Activated CD4-positive, alpha-beta memory T cell treated with anti-CD3 and anti-CD28 coated beads, Interleukin-2, amount 10 ng/mL, durations not matched to agents 7 days and 5 days (primary cell): ENCODE measurements at places on chromosomes 7 and 10.

DNA sequence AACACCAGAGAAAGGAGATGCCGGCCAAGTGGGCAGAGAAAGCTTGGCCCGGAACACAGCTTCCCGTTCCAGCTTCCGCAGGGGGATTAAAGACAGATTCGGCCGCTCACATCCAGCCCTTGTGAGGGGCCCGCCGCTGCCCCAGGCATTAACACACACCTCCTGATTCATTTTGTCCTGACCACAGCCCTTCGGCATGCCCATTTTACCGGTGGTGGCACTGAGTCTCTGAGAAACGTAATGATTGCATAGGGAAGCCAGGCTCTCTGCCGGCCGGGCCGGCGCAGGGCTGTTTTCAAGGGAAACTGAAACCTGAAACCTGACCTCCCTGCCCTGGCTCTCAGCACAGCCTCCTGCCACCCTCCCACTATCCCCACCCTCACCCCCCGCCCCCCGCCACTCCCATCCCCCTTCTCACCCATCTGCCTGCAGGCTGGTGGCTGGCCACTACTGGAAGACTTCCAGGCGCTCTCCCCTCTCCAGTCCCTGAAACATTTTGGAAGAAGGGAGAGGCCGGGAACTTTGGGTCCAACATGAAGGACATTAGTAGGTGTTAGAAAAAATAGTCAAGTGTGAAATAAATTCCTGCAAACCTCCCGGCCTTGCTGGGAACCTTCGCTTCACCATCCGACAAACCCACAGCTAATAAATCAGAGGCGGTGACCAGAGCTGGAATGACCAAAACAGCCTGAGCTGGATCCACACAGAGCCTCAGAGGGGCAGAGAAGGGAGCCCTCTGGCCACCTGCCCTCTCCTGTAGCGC lies 83.5 kb upstream of the CUX1 start:
- DNase-seq: no peak

GRCh38 chr7:67429735-67430134 lies 433.1 kb downstream of the TYW1 start:
- DNase-seq: no peak

GRCh38 chr7:114214466-114214865 lies 200.1 kb upstream of the FOXP2 start:
- no peak for DNase-seq

DNA sequence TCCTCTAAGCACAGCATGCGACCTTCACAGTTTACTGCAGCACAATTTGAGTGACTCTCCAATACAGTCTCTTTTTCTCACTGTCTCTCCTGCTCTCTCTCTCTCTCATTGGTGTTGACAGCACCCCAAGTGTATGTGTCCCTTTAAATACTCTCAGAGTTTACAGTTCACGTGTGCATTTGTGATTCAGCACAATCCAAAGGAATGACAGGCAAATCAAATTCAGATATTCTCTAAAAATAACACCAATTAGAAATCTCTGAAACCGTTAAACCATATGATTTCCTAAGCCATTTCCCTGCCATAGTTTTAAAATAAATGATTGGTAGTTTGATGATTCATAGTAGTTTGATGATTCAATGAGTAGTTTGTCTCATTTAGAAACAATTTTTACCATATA lies 104.0 kb upstream of the GAD2 start:
- DNase-seq: no peak

GRCh38 chr7:45176091-45176490 lies 18.5 kb downstream of the RAMP3 start:
- DNase-seq: no peak

DNA sequence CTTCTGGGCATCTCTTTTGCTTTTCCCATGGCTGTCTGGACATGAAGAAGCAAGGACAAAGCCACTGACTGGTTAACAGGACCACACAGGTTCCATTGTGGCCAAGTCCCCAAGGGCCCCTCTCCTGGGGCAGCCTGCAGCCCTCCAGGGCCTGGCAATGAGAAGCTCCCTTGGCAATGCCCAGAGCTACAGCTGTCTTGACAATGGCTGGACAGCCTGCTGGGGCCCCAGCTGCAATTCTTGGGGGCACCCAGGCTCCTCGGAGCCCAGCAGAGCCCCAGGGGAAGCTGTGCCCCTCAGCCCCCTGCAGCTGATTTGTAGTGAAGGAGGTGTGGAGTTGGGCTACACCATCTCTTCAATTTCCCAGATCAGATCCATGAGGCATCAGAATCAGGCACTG lies 384.9 kb upstream of the PODXL start:
- no peak for DNase-seq

DNA sequence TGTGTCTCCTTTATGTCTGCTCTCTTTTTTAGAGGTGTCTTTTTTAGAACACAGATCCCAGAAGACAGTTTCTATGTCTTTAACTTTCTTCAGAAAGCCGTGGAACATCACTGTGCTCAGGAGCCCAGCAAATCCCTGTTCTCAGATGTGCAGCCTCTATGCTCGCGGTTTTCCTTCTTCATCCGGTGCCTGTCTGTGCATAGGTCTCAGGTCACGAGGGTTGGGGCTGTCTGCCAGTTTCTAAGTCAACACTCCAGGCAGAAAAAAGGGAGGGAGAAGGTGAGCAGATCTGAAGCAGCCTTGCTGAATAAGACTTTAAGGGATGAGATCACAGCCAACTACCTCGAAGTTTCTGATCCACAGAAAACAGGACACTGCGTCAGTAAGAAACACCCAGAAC lies 68.5 kb downstream of the CRTAC1 start:
- no peak for DNase-seq

DNA sequence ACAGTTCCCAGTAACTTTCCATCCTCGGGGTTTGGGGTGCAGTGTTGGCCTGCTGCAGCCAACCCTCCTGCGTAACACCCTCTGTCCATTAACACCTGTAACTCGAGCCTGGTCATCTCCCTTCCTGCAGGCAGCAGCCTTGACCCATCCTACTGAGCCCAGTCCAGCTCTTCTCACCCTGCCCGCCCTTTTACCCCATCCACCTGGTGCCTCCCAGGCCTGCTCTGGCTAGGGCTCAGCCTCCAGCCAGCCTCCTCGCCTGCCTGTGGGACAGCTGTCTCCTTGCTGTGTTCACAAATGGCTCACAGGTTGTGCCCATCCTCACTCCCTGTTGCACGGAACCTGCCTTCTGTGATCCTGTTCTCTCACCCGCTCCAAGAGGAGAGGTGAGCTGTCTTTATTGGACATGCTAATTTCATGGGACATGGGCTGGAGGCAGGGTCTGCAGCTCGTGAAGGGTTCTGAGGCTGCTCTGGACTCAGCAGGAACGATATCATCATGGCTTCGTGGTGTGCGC lies 277.2 kb upstream of the TCERG1L start:
- no peak for DNase-seq

DNA sequence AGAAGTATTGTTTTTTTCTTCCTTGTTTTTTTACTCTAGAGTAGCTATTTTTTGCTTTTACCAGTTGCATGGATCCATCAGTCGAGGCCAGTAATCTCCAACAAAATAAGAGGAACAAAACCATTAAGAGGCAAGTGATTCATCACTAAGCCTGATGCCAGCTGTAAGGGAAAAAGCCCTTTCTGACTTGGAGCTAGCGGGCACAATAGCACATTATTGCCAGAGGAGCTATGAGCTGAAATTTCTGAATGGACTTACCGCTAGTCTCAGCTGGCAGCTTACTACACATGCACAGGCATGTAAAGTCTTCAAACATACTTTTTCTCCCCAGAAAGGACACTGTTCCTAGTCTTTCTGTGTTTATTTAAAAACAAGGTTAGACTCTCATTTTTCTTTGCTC lies 41.6 kb upstream of the PTPRZ1 start:
- DNase-seq: no peak

DNA sequence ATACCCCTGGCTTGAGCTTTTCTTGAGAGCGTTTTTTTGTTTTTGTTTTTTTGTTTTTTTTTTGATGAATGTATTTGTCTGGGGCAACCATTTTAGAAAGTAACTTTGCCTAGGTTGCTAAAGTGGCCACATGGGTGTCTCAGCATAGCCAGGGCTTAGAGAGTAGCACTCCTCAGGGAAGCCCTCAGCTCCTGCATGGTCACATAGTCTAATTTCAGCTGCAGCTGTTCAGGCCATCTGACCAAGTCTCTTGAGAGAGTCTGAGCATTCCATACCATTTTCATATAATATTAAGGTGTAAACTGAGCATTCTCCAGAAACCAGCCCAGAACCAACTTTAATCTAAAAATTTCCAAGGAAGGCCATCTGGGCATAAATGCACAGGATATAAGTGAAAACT lies 186.4 kb downstream of the NPSR1 start:
- DNase-seq: no peak

GRCh38 chr7:4054158-4054557 lies 627.9 kb upstream of the FOXK1 start:
- no peak for DNase-seq

GRCh38 chr7:106864298-106865081 lies 592 bp upstream of the PIK3CG start:
- DNase-seq: no peak

DNA sequence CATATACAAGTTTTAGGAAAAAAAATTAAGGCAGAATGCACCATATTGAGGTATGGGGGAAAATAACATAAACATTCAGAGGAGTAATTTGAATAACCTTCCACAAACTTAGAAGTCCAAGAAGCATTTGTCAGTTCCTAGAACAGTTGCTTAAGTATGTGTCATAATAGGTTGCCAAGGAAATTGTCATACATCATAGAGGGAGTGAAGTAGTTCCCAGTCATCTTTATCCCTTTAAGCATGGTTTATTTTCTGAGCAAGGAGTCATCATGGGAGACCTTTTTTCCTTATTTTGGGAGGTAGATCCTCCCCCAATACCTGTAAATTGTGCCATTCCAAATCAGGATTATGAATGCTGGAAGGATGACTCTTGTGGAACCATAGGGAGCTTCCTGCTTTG lies at the start of gene SSMEM1:
Gene SSMEM1 (plus strand): TSS at position 219 of the 400 bp plus-strand sequence. CDS start 51 bp downstream, at position 270.
- no peak for DNase-seq

DNA sequence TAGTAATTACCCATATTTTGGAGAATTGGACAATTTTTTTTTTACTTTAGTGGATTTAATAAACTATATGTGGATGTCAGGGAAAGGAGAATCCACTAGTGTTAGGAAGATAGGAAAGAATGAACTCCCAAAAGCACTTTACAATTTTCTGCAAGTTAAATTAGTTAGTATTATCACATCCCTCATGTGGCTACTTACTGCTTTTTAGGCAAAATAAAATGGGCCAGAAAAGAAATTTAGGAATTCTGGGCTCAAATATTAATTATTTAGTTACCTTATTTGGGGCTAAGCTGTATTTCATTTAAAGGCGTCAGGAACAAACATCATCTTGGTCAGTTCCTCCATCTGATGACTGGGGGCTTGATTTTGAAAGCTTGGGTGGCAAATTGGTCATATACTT lies 4.8 kb upstream of the CUX1 start:
- no peak for DNase-seq

GRCh38 chr10:55630491-55631056 lies 730.5 kb downstream of the ZWINT start:
- DNase-seq: no peak

- DNase-seq: no peak
These were observed 12.0 kb upstream of the AKR1B1 start for GRCh38 chr7:134470864-134471263.

- DNase-seq: no peak
These were observed 161.4 kb downstream of the ELMO1 start for GRCh38 chr7:37287131-37287855.

DNA sequence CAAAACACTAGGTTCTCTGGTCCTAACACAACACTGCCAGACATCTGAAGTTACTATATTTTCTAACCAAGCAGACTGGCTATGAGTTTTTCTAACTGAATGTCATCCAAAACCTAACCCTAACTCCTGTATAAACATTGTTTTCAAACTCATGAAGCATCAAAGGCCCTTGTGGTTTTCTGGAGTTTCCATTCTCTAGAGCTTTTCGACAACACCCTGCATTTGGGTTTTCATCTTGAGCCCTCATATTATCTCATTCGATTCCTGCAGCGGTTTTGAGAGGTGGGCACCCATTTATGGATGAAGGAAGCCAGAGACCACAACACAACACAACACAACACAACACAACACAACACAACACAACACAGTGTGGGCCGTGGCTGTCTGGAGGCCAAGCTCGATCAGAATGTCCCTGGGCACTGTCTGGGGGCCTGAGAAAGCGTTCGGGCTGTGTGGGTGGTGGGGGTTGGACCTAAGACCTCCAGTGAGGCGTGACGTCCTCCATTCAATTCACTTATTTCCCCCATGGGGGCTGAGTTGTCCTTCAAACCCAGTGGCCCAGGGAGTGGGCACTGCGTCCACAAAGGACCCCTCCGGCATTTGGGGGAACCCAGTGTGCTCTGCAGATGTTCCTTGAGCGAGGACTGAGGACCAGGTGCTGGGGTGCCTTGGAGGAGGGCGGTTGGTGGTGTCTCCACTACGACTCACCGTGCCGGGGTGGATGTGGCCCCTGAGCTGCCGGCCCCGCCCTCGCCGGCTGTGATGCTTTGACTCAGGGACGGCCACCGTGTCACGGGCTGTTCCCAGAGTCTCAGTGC lies 490.4 kb downstream of the DNAJB6 start:
- no peak for DNase-seq

DNA sequence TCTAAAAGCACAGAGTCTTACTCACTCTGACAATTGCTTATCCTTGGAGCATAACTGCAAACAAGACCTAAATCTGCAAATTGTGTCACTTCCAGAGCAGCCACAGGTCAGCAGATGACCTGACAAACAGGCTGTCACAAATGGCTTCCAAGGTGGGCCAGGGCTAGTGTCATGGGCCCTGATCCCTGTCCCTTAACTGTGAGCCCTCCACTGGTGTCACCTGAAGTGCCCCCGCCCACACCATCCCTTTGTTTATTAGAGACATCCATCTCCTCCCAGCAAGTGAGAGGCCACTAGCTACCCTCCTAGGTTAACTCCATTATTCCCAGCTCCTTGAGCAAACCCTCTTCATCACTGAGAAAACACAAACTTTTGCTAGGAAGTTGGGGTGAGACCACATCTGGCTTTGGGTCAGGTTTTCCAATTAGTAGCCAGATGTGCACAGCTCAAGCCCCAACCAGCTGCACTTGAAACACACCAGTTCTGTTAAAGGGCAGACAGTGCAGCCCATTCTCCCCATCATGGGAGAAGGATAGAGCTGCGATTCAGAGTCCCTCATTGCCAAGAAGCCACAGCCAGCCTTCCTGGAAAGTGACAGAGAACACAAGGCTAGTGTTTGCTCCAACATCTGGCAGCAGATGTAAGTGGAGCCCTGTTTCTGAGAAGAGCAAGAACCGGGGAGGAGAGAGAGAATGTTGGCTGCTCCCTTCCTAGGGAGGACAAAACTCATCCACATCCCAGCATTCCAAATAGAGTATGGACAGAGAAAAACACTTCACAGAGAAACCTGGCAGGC lies 75.7 kb upstream of the NANOS1 start:
- no peak for DNase-seq

DNA sequence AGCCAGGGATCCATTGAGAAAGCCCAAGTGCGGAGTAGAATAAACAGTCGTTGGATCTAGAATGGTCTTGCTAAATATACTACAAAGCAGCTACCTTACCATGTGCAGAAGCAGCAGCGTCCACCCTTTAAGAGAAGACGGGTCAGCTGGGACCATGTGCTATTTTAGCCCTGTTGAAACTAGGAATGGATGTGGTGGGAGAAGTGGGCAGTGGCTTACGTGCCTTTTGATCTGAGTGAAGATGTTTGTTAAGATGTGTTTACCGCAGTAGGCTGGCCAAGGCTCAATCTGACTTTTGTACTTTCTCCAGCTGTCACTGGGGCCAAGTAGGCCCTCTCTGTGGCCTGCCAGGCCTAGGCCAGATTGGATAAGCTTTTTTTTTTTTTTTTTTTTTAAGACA lies 9.2 kb downstream of the HABP2 start:
- no peak for DNase-seq
